ENCODE measurements at places on chromosomes 4 and X.
A peak's percentile ranks its signal among the peaks of the same experiment; 100 is the strongest.

- no peak for DNase-seq
These were observed 81.8 kb downstream of the F11 start for GRCh38 chr4:186347743-186348142.

DNA sequence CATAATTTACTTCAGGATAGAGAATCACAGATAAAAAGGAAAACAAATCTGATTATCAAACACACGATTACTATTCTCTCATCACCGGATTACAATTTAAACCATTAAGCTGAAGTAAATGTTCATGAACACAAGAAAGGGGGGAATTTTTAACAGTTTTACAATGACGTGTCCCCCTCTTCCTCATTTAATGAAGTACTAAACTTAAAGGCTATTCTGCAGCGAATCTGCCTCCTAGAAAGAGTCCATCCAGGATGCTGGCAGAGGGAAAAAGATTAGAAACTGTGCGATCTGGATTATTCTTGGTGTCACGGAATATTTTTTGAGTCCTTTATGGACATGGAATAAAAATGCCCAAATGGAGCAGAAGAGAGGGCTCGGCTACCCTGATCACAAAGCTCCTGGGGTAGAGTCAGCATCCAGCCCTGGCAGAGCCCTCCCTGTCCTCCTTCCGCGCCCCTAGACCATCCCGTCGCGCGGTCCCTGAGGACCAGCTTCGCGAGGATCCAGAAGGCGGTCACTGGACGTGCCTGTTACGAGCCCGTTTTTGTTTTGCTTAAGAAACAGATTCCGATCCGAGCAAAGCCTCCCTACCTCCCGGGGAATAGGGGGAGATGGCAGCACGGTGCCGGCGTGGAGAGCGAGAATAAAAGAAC, 1.2 kb downstream of the ELF2 start:
- peak; percentile 65 for DNase-seq

- DNase-seq, result no peak
These were observed 53.6 kb upstream of the FUNDC1 start for GRCh38 chrX:44596277-44596676.

DNA sequence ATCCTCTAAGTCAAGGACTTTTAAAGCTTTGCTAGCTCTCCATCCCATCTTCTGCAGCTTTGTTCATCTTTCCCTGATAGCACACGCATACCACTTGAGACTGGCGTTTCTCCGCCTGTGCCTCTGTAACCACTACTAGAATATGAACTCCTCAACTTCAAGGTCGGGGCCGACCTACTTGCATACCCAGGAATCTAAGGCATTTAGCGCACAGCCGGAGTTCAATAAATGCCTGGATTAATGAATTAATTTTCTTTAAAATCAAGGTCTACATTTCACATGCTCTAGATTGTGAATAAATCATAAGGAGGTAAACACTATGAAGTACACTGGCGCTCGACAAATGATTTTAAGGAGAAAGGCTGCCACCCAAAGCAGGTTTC, 89.3 kb downstream of the HNRNPD start:
- DNase-seq, result no peak

DNA sequence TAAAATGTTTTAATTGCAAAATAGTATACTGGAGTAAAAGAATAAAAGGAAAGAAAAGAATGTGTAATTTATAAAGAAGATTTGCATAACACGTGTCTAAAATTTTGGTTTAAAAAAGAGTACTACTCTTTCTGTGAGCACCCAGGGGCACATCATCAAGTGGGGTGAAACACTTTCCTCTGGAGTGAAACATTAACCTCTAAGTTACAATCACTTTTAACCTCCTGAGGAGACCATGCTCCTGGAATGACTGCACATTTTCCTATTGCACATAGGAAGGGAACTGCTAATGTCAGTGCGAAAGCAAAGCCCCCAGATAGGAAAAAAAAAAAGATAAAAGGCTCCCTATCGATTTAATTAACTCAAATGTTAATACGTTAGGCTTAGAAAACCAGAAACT, 13.3 kb downstream of the VEGFC start:
- no peak for DNase-seq

DNA sequence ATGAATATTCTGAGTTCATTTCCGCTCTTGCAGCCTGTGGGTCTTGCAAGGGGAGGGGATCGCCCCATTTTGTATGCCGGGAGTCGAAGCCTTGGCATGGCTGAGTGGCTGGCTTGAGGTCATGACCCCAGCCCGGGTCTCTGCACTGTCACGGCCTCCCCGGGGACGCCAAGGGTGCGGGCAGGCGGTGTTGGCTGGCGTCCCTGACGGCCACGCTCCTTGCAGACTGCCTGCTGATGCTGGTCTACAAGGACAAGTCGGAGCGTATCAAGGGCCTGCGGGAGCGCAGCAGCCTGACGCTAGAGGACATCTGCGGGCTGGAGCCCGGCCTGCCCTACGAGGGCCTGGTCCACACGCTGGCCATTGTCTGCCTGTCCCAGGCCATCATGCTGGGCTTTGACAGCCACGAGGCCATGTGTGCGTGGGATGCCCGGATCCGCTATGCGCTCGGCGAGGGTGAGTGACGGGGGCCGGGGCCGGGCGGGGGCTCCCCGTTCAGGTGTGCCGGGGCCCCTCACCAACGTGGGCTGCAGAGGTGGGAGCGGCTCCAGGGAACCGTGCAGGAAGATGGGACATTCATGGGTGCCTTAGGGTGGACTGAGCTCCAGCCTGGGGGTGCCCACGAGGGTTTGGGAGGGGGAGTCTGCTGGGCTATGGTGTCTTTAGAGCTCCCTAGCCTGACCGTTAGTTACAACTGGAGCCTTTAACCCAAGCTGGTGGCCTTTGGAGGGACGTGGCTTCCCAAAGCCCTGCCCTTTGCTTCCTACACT, 10.3 kb downstream of the DOK7 start:
- no peak for DNase-seq

DNA sequence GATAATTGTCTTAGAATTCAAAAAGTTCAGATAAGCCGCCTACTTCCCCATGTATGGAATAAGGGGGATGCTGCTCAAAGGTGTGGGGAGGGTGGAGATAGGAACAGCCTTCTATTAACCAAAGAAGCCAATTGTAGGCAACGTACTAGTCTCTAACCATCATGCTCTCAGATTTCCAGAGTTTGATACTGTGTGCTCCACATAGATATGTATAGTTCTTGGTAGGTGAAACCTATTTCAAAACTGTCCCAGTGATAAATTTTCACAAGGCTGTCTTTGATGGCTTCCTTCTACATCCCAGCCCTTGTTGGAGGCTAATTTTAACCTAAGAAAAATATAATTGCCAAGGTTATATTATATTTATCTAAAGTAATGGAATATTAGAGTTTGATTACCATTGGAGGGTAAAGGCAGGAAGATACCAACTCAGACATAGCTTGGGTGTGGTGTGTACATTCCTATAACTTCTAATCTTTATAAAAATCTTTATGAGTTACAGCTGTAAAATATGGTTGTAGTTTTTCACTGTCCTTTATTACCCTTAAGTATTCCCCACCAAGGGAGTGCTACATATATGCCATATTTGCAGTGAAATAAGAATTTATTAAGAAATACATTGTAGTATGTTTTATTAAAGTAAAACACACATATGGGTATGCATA, 87.7 kb downstream of the SLC4A4 start:
- no peak for DNase-seq

GRCh38 chr4:54067166-54067565, 2.8 kb upstream of the CHIC2 start:
- DNase-seq, result no peak
